ENCODE measurements at places on chromosomes 12 and 14.

DNA sequence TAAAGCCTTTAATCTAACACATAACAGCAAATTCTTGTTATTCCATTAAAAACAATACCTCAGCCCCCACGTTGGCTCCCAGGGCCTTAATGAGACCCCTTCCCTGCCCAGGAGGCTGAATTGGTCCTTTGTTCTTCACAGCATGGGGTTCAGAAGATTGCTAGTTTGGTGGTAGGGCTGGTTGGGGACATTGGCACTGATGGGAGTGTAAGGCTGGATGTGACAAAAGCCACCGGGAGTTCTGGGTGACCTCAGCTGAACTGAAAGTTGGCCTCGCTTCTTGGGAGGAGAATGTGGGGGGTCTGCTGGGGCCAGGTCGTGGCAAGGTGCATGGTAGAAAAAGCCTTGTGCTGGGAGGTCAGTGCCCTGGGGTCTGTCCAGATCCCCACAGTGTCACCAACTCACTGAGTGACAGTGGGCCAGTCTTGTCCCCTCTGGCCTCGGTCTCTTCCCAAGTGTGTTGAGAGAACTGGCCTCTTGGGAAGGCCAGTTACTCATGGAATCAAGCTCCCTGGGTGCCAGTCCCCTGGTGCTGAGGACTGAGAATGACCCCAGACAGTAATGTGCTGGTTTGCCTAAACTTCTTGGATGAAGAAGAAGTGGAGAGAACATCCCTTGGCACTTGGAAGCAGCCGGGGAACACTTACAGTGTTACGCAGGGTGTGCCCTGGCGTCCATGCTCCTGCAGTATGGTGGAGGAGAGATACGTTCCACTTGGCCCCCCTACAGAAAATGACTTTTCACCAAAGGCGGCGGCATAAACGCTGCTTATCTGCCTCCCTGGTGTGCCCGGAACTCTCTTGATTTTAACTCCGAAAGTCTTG, 283.7 kb upstream of the RTL1 start:
- DNase-seq: no peak

DNA sequence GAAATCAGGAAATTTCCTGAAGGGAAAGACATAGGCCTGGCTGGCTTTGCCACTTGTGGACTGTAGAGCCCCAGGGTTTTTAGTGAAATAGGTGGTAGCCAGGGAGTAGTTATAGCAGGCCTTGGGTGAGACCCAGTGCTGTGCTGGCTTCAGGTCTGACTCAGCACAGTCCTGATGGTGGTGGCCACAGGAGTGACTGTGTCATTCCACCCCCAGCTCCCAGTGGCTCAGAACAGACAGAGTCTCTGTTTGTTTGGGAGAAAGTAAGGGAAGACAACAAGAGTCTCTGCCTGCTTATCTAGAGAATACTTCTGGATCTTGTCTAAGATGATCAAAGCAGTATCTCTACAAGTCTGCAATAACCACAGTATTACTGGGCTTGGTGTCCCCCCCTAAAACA, 27.5 kb upstream of the OR6J1 start:
- DNase-seq: no peak

DNA sequence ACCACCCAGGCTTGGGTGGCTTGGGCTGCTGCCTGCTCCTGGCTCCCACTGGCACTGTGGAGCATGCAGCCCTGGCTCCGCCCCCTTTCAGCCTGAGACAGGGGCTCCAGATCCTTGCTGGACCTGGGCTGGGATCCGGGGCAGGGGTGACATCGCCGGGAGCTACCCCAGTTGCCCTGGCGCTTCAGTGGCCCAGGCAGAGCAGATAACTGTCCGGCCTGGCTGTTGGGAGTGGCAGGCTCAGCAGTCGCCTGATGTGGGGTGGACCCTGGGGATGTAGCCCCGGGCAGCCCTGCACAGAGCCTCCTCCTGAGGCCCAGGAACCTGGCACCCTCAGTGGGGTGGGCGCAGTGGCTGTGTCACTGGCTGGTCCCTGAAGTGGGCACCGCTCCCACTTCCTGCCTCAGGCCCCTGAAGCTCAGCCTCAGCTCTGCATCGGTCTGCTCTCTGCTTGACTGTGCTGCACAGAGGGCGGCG, 57.9 kb downstream of the FUT8 start:
- DNase-seq: no peak

GRCh38 chr14:86364634-86365033, 834.7 kb downstream of the FLRT2 start:
- no peak for DNase-seq

- DNase-seq: no peak
Observed at GRCh38 chr12:117502633-117503032, 141.2 kb upstream of the NOS1 start.

DNA sequence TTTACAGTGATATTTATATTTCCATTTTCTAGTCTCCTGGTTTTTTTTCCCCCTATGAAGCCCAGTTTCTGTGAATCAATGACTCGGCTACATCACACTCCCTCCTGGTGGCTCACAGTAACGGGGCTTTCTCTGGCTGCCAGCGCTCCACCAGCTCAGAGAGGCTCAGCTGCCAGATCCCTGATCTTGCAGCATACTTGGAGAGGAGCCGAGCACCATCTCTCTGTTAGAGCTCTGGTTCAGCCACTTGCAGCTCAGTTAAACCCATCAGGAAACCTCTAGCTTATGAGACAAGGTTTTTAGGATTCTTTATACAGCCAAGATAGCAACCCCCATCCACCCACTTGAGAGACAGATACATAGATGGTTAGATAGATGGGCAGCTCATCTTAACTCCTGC, 74.6 kb downstream of the CIT start:
- DNase-seq: no peak

GRCh38 chr12:121937654-121938053, 19.3 kb downstream of the CFAP251 start:
- no peak for DNase-seq

DNA sequence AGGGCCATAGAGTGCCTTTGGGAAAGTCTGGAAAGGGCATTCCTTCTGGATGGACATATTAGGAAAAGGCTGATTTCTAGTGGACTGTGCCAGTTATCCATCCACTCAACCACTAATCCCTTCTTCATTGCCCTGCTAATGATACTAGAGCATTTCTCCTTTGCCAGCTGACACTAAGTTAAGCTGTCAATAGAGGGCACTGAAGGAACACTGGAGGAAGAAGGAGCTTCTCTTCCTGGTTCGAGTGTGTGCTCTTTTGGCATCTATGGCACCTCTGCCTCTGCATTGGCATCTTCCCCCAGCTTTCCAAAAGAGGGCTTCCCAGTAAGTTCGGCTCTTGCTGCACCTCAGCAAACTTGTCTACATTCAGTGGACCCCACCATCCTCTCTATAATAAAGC, 165.4 kb downstream of the DERA start:
- peak; percentile 17 for DNase-seq

GRCh38 chr14:81323093-81323492, 77.0 kb downstream of the STON2 start:
- DNase-seq: no peak

Data from HS-27A (cell line).